Left colon (tissue), 2 donors: ENCODE measurements at places on chromosomes 12 and 14. TPM values are rescaled to one million over a fixed set of nuclear protein-coding genes. Genes with fewer than 3 reads are reported as not detected.

GRCh38 chr14:95437715-95438114, 78.7 kb downstream of the SYNE3 start:
- no peak for DNase-seq

- no peak for DNase-seq
These were observed 40.4 kb downstream of the TSPAN19 start for GRCh38 chr12:84995641-84996040.

DNA sequence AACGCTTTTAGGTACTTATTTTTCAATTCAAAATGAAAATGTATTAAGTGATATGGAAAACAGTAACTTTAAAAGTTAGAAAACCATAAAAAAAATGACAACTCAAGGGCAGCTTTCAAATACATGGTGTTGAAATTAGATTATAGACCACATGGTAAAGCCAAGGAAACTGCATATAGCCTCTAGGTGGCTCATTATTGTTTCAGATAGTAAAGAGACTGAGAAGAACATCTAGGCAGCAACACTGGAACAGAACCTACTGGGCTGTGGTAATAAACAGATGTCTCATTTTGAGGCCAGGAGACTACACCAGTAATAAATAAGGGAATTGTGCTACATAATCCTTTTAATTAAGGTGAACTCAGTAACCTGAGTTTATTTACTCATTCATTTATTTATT, 13.0 kb downstream of the FBXO33 start:
- no peak for DNase-seq

- no peak for DNase-seq
These were observed 60.4 kb upstream of the TRIM9 start for GRCh38 chr14:51155326-51155725.

DNA sequence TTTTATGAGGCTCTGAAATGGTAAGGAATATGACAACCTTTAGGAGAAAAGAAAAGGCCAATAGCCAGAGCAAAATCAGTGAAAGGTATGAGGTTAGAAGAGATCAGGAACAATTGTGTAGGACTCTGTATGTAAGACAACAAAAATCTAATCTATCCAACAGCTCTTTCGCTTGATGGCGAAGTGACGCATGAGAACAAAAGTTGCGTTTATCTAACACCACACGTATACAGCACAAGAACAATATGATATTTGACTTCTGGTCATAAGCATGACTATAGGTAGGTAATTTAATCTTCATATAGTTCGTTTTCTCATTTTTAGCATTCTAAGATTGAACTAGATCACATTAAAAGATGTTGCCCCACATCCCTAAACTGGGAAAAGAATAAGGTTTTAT, 1.5 kb downstream of the CLECL1 start:
- no peak for DNase-seq

DNA sequence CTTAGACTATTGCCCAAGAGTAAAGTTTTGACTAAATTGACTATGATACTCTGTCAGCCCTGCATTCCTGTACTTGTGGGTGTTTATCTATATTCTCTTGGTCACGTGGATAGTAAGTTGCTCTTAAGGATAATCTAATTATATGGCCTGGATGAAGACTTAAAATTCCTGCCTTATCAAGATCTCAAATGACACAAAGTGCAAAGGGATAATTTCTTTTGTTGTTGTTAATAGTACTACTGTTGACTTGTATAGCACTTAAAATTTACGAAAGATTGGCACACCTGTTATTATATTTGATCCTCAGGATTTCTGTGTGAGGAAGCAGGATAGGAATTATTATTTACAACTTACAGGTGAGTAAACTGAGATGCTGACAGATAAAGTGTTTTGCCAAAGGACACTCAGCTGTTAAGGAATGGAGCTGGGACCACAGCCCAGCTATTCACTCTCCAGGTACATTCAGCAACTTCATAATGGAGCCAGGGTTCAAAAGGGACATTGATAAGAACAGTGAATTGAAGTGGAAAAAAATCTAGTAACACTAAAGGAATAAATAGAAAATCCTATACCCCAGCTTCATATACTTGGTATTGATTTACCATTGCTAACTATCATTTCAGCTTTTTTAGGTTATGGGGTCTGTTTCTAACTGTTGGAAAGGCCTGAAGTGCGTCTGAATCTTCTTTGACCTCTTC, 53.4 kb upstream of the EVL start:
- DNase-seq, result no peak

The PLEK2 gene
- 52.2 TPM for total RNA-seq

The AHNAK2 gene
- 3.2 TPM for total RNA-seq

The PRIMA1 gene
- total RNA-seq, result 1.8 TPM

The PRB3 gene
- total RNA-seq, result not detected

The AMN gene
- 331 TPM for total RNA-seq

The DUSP6 gene
- total RNA-seq, result 58.8 TPM
